Endothelial cell of umbilical vein (primary cell): ENCODE measurements at places on chromosomes 2 and 18. TPM values are rescaled to one million over a fixed set of nuclear protein-coding genes. Genes with fewer than 3 reads are reported as not detected.

Gene EPHA4
- total RNA-seq, result 17.4 and 19.8 TPM in 2 replicates

Gene LRATD1
- total RNA-seq, result not detected in 2 replicates

Gene MLPH
- not detected in 2 replicates for total RNA-seq

Gene C2orf74
- 3.8 and 4.1 TPM in 2 replicates for total RNA-seq

Gene TTN
- 0.44 and 0.49 TPM in 2 replicates for total RNA-seq

Gene FHOD3
- total RNA-seq, result 0.58 and 1.5 TPM in 2 replicates

Gene C1QL2
- not detected in 2 replicates for total RNA-seq

Gene COL4A3
- not detected in 2 replicates for total RNA-seq

Gene RNF152
- total RNA-seq, result 24.0 and 27.5 TPM in 2 replicates

Gene CYRIA
- total RNA-seq, result 38.4 and 40.3 TPM in 2 replicates

Gene DYNAP
- total RNA-seq, result not detected in 2 replicates

Gene CRYGC
- total RNA-seq, result not detected in 2 replicates

Gene TGFA
- 0.12 and 0.22 TPM in 2 replicates for total RNA-seq

Gene ARHGEF4
- not detected in 2 replicates for total RNA-seq

Gene ASXL3
- total RNA-seq, result 0.27 and 1.7 TPM in 2 replicates

Gene UXS1
- 43.2 and 44.6 TPM in 2 replicates for total RNA-seq

Gene MREG
- 3.1 and 3.9 TPM in 2 replicates for total RNA-seq

Gene ANKRD30BL
- not detected in 2 replicates for total RNA-seq

Gene DTNA
- total RNA-seq, result 15.3 and 16.8 TPM in 2 replicates

Gene ABCB11
- 0.44 and 0.58 TPM in 2 replicates for total RNA-seq

Gene AQP12B
- total RNA-seq, result not detected in 2 replicates

Gene PTPRN
- not detected in 2 replicates for total RNA-seq

Gene ACVR1C
- not detected in 2 replicates for total RNA-seq

Gene ABHD1
- total RNA-seq, result not detected in 2 replicates

Gene LRP2
- total RNA-seq, result not detected in 2 replicates

Gene LYG2
- total RNA-seq, result not detected in 2 replicates

Gene FNDC4
- 15.5 and 20.0 TPM in 2 replicates for total RNA-seq

Gene C1GALT1C1L
- total RNA-seq, result 0.40 and 0.74 TPM in 2 replicates

Gene CCDC150
- 18.1 and 19.9 TPM in 2 replicates for total RNA-seq

Gene SFTPB
- not detected in 2 replicates for total RNA-seq

Gene MAPRE3
- total RNA-seq, result 5.0 and 6.1 TPM in 2 replicates

Gene FABP1
- total RNA-seq, result not detected in 2 replicates

Gene GALNT14
- 0.35 and 0.40 TPM in 2 replicates for total RNA-seq

Gene PAX3
- not detected in 2 replicates for total RNA-seq

Gene RAB31
- 27.9 and 30.5 TPM in 2 replicates for total RNA-seq

Gene ANKRD62
- total RNA-seq, result not detected in 2 replicates

Gene SNED1
- total RNA-seq, result 17.2 and 22.1 TPM in 2 replicates

Gene NOL4
- total RNA-seq, result not detected in 2 replicates

Gene SP140L
- 21.4 and 27.3 TPM in 2 replicates for total RNA-seq

Gene KIAA2012
- not detected in 2 replicates for total RNA-seq

Gene ANKRD29
- 1.2 and 2.6 TPM in 2 replicates for total RNA-seq

Gene MGAT4A
- 42.2 and 47.6 TPM in 2 replicates for total RNA-seq

Gene SLC8A1
- total RNA-seq, result 1.8 and 2.1 TPM in 2 replicates

Gene CAPN14
- 0.15 and 0.23 TPM in 2 replicates for total RNA-seq

Gene UCN
- total RNA-seq, result 0.75 TPM in 1 of 2 replicates, not detected in the other

Gene RAD51AP2
- not detected in 2 replicates for total RNA-seq

Gene ARHGAP28
- total RNA-seq, result 21.0 and 23.4 TPM in 2 replicates
